ENCODE measurements at places on chromosomes 11 and 22.

DNA sequence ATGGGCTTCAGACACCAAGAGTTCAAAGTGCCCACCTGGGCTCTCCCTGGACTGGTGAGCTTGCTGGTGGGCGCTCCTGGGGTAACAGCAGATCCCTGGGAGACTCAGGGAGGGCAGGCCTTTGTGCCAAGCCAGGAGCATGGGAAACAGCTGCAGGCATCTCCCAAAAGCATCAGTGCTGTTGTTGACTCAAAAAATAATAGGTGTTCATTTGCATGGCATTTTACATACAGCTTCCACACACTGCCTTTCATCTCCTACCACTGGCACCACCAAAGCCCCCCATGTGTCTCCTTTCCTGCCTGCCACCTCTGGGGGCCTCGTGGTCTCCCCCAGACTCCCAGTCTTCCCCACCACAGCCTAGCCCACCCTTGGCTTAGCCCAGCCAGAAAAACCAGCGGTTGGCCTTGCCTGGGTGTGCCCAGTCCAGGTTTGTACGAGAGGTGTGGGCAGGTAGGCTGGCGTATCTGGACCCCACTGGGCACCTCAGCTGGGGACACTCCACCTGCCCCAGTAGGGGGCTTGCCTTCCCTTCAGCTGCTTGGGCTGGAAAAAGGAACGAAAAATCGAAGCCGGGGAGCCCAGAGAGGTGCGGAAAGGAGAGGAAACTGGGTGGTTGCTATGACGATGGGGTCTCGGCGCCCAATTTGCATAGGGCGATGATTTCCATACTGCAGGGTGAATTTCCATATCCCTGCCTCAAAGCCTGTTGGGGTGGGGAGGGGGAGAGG, 15.0 kb downstream of the POU2F3 start:
- DNase-seq = no peak

GRCh38 chr11:125390946-125391345, 105.1 kb downstream of the FEZ1 start:
- no peak for DNase-seq

DNA sequence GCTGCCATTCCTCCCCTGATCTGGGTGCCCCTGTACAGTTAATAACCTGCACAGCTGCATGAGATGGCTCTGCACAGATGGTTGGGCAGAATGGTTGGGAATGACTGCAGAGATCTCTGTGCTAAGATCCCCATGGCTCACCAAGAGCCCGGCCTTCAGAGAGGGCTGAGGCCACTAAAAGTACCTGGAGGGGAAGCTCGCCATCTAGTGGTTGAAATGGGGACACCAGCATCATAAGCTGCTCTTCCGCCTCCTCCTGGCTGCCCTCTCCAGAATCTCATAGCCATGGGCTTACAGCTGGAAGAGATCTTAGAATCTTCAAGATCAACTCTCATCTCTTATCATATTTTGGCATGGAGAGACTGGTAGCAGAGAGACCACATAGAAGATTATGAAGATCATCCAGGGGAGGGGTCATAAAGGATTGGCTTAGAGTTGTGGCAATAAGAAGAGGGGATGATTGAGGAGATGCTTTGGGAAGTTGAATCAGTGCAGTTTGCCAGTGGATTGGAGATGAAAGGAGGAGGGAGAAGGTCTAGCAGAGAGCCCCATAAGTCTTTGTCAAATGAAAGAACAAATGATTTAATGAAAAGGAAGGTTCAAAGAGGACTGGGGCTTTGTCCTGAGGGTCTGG, 22.0 kb upstream of the TLCD5 start:
- peak; percentile 28 for DNase-seq

DNA sequence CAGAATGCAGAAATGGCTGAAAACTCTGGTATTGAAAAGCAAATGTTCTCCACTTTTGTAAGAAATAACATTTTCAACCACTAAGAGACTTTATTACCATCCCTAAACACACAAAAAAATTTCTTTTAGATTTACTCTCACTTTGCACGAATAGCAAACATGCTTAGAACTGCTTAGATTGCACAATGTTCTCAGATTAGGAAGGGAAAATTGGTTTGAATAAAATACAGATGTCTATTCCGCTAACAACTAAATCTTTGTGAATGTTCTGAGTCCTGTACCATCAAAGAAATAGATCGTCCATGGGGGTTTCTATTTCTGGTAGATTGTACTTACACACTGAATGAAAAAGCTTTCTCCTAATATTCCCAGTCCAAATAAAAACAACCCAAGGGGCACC, 40.1 kb downstream of the BDNF start:
- no peak for DNase-seq

- no peak for DNase-seq
These were observed 43.0 kb upstream of the KLHL35 start for GRCh38 chr11:75475767-75476650.

DNA sequence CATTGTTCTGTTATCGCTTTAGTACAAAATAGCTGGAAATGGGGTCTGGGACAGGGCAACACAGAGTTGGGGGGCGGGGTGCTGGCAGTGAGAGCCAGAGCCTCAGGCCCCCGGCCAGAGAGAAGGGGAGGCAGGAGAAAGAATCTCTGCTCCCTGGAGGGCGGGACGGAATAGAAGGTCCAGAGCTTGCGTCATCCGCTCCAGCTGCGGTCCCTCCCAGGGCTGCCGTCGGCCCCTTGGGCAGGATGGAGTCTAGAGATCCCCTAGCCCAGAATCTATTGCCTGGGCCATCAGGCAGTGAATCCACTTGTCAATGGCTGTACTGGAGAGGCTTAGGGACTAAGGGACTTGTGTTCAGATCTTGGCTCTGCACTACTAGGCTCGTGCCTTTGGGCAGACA, 5.0 kb downstream of the TP53I11 start:
- no peak for DNase-seq

- no peak for DNase-seq
These were observed 1473.3 kb downstream of the TBC1D22A start for GRCh38 chr22:48235744-48236143.

GRCh38 chr11:115437902-115438575, 66.2 kb downstream of the CADM1 start:
- no peak for DNase-seq

GRCh38 chr11:61912530-61912898, 4.9 kb downstream of the RAB3IL1 start:
- no peak for DNase-seq

DNA sequence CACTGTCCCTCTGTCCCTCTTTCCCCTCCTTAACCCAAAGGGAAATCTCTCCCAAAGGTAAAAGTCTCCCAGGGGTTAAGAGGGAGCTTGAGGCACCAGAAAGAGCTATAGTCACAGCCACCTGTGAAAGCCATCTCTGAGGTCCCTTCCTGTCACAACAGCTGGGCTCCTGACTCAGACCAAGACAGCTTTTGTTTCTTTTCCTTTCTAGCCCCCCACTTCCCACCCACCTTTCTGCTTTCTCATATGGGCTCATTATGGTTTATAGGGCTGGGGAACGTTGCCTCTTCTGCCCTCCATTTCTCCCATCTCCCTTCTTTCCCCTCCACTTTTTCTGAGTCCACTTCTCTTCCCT, 19.1 kb downstream of the MIF start:
- DNase-seq = no peak

- no peak for DNase-seq
These were observed 32.8 kb upstream of the CTTN start for GRCh38 chr11:70365544-70365927.

DNA sequence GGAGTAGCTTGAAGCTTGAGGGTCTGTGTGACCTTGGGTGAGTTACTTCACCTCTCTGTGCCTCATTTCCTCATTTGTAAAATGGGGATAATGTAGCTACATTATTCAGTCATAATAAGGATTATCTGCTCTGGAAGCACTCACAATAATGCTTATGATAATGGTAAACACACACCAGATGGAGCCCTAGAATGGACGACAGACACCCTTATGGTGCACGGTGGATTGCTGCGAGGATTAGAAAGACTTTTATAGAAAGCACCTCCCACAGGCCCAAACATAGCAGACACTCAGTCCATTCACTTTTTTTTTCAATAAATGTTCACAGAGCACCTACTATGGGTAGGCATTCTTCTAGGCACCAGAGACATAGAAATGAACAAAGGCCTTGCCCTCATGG, 53.8 kb downstream of the LARGE1 start:
- DNase-seq = no peak

- DNase-seq = peak; percentile 80
These were observed 35.6 kb upstream of the TPBGL start for GRCh38 chr11:75204685-75205563.

GRCh38 chr11:34451053-34451452, 12.3 kb downstream of the CAT start:
- DNase-seq = no peak

DNA sequence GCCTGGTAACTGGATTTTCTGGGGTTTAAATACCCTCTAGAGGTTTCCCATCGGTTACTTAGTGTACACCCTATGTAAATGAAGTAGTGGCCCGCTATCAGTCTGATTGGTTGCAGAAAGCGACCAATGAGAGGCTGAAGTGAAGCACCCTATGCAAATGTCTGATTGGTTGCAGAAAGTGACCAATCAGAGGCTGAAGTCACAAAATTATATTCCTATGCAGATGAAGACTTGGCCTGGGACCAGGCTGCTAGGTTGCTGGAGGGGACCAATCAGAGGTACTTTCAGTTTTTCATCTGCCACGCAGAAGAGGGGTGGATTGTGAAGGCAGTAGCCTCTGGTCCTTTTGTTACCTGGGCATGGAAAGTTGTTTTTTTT, 134.8 kb downstream of the TBC1D22A start:
- DNase-seq = no peak

- no peak for DNase-seq
These were observed 607 bp upstream of the ZNF70 start for GRCh38 chr22:23751441-23751996.

GRCh38 chr11:27812341-27812740, 112.1 kb upstream of the BDNF start:
- DNase-seq = no peak

DNA sequence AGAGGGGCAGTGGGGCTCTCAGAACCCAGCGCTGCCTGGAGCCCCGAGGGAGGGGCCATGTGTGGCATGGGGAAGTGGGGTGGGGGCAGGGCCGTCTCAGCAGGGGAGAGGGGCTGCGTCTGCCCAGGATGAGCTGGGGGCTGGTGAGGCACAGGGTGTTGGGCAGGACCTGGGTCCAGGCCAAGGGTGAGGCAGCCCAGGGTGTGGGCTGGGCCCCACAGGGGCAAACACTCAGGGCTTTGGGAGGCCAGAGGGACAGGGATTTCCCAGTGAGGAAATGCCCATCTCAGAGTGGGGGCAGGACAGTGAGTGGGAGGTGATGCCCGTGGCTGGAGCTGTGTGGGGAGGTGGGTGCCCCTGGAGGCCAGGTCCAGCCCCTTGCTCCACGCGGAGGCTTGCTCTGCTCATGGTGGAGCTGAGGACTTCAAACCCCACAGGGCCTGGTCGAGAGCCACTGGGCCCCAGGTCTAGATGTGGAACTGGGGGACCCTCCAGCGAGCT, 5.4 kb downstream of the PLXNB2 start:
- DNase-seq = no peak

DNA sequence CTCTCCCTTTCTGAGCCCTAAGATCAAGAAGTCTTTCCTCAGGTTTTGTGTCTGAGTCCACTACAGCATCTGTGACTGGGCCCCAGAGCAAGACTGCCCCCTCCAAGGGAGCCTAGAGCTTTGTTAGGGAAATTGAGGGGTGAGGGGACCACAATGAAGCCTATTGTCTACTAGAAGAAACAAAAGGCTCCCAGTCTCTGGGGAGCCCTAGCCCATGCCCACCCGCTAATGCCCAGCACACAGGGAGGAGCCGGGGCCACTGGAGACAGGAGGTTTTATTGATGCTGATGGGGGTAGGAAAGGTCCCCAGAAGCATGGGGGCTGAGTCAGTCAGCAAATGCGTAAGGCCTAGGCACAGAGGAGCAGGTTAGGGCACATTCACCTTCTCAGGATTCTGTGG, 14.0 kb downstream of the RHOG start:
- DNase-seq = no peak
